ENCODE measurements at places on chromosomes 7 and 10.

GRCh38 chr7:111931016-111931517, 275.1 kb downstream of the DOCK4 start:
- no peaks in the 10 kb centered on the region for H3K36me3 ChIP-seq
- H3K27ac ChIP-seq, result no peak overlapping the region
- H3K27me3 ChIP-seq, result no peaks in the 10 kb centered on the region
- H3K4me1 ChIP-seq, result no peaks in the 10 kb centered on the region
- no peak overlapping the region for H3K4me3 ChIP-seq

GRCh38 chr10:100998183-100998990, 1.2 kb upstream of the LZTS2 start:
- H3K36me3 ChIP-seq, result peaks cover 14% of the 10 kb centered on the region
- H3K4me1 ChIP-seq, result peaks cover 41% of the 10 kb centered on the region
- H3K27me3 ChIP-seq, result no peaks in the 10 kb centered on the region
- peak overlapping the region; percentile 97 for H3K4me3 ChIP-seq

DNA sequence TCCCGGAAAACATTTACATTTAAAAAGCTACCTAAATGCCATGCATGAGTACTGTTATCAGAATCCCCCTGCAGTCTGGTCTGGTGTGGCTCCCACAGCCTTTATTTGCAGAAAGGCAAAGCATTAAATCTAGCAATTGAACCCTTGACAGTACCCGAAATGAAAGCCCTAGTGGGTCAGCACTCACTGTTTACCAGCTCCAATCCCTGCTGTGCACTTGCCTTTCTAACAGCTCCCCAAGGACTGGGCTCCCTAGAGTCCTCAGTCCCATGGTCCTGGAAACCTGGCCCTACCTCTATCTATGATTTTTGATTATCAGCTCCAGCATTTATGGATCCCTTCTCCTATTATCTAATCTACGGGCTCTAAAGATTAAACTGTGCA, 1.9 kb upstream of the MACC1 start:
- no peaks in the 10 kb centered on the region for H3K27me3 ChIP-seq
- no peaks in the 10 kb centered on the region for H3K36me3 ChIP-seq
- no peak overlapping the region for H3K4me3 ChIP-seq
- no peaks in the 10 kb centered on the region for H3K4me1 ChIP-seq

- H3K36me3 ChIP-seq, result no peaks in the 10 kb centered on the region
- no peak for DNase-seq
- no peaks in the 10 kb centered on the region for H3K27me3 ChIP-seq
- no peak overlapping the region for H3K4me3 ChIP-seq
Measured at GRCh38 chr7:94562525-94562924, 52.9 kb downstream of the CASD1 start.

DNA sequence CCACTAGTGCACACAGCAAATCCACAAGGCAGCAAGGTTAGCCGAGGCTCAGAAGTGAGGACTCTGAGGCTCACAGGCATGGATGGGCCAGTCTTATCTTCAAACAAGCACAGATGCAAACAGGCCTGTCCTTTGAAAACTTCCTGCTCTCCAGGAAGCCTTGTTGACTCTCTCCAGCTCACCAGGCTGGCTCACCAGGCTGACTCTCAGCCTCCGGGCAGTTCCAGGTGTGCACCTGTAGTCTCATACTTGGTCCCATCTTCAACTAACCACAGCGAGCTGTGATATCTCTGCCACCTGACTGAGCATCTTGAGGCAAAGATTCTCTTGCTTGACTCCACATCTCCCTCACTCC, 173.9 kb upstream of the ZMIZ1 start:
- H3K4me3 ChIP-seq, result no peak overlapping the region
- no peaks in the 10 kb centered on the region for H3K36me3 ChIP-seq
- DNase-seq, result no peak

- H3K27me3 ChIP-seq, result no peaks in the 10 kb centered on the region
- no peak for DNase-seq
- peaks cover 18% of the 10 kb centered on the region for H3K4me1 ChIP-seq
- no peak overlapping the region for H3K27ac ChIP-seq
- peak overlapping the region; percentile 65 for H3K4me3 ChIP-seq
- H3K36me3 ChIP-seq, result no peaks in the 10 kb centered on the region
Measured at GRCh38 chr7:75639071-75639885, 99.5 kb downstream of the HIP1 start.

DNA sequence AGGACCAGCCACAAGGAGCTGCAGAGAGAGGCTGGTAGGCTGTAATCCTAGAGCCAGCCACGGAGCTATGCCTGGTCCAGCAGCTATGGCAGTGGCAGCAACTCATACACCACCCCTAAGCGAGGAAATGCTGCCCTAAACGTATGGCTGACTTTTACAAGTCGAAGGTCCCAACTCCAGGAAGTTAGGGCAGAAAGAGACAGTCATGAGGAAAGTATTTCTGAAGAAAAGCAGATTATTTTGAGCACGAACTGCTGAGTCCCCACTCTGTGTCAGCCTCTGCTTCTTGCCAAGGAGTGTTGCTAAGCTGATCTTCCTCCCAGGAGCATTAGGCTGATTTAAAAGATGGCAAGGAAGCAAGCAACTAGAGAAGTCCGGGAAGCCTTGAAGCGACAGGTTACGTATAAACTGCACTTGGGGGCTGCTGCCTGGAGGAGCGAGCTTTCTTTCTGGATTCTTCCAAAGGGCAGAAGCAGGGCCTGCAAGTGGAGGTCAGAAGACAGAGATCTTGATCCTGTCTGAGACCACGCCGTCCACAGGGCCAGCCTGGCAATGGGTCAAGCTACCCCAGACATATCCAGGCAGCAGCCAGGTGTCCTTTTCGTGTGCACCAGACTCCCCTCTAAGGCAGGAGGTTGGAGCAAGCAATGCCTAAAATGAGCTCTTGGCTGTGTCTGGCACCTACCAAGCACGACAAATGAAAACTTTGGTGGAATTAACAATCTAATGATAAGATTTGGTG, 39.4 kb downstream of the PLXNA4 start:
- no peaks in the 10 kb centered on the region for H3K27me3 ChIP-seq
- no peaks in the 10 kb centered on the region for H3K36me3 ChIP-seq
- no peaks in the 10 kb centered on the region for H3K4me1 ChIP-seq
- H3K4me3 ChIP-seq, result no peak overlapping the region
- H3K27ac ChIP-seq, result no peak overlapping the region
- DNase-seq, result no peak

GRCh38 chr7:158825628-158826289, 3.5 kb downstream of the ESYT2 start:
- H3K36me3 ChIP-seq, result peaks cover 12% of the 10 kb centered on the region
- H3K4me3 ChIP-seq, result no peak overlapping the region
- peaks cover 58% of the 10 kb centered on the region for H3K4me1 ChIP-seq
- H3K27me3 ChIP-seq, result no peaks in the 10 kb centered on the region

GRCh38 chr7:64098-64915, 128.1 kb upstream of the FAM20C start:
- H3K27ac ChIP-seq, result no peak overlapping the region
- H3K36me3 ChIP-seq, result no peaks in the 10 kb centered on the region
- DNase-seq, result no peak

DNA sequence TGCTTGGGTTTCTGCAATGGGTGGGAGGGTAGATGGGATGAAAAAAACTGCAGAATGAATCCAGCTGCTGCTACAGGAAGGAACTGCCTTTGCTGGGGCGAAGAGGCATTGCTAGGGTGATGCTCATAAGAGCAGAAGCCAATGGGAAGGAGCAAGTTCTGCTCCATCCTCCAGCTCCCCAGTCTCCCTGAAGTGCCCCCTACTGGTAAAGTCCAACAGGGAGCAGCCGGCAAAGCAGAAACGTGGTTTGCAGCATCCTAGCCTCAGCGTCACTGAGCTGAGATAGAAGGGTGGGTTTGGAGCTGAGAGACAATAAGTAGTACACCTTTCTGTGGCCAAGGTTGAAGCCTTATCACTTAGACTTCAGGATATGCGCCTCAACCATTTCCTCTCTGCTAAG, 220.5 kb downstream of the CCSER2 start:
- no peak overlapping the region for H3K4me3 ChIP-seq
- H3K27ac ChIP-seq, result no peak overlapping the region
- peaks cover 5% of the 10 kb centered on the region for H3K27me3 ChIP-seq
- H3K4me1 ChIP-seq, result no peaks in the 10 kb centered on the region

GRCh38 chr7:154427533-154427932, 375.3 kb downstream of the DPP6 start:
- no peaks in the 10 kb centered on the region for H3K36me3 ChIP-seq
- no peak overlapping the region for H3K27ac ChIP-seq
- no peak for DNase-seq
- no peak overlapping the region for H3K4me3 ChIP-seq
- H3K27me3 ChIP-seq, result no peaks in the 10 kb centered on the region

GRCh38 chr10:28948046-28948445, 270.7 kb downstream of the BAMBI start:
- H3K27ac ChIP-seq, result no peak overlapping the region
- no peaks in the 10 kb centered on the region for H3K4me1 ChIP-seq
- DNase-seq, result no peak
- peaks cover 3% of the 10 kb centered on the region for H3K27me3 ChIP-seq

GRCh38 chr7:34362621-34363020, 295.4 kb upstream of the NPSR1 start:
- no peaks in the 10 kb centered on the region for H3K4me1 ChIP-seq
- no peak overlapping the region for H3K27ac ChIP-seq
- no peaks in the 10 kb centered on the region for H3K36me3 ChIP-seq
- DNase-seq, result no peak
- no peaks in the 10 kb centered on the region for H3K27me3 ChIP-seq
- H3K4me3 ChIP-seq, result no peak overlapping the region

DNA sequence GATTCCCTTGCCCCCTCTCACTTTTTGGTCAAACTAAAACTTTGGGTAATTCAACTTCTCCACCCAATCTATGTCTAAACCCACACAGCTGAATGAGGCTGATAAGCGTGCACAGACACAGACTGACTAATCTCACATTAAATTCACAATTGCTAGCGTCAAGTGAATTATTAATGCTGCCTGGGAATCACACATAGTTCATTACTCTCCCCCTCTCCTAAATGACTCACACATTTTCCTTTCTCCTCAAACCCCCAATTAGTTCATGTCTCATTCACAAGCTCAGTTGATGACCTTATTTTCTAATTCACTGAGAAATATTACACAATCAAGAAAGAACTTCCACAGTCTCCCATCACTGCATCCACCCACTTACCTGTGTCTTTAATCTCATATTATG, 14.5 kb downstream of the KLF14 start:
- H3K4me3 ChIP-seq, result no peak overlapping the region
- H3K4me1 ChIP-seq, result no peaks in the 10 kb centered on the region
- no peak for DNase-seq
- no peaks in the 10 kb centered on the region for H3K36me3 ChIP-seq
- H3K27me3 ChIP-seq, result peaks cover 39% of the 10 kb centered on the region

- no peaks in the 10 kb centered on the region for H3K36me3 ChIP-seq
- no peaks in the 10 kb centered on the region for H3K27me3 ChIP-seq
- peaks cover 9% of the 10 kb centered on the region for H3K4me1 ChIP-seq
- H3K27ac ChIP-seq, result no peak overlapping the region
- DNase-seq, result no peak
Measured at GRCh38 chr7:70355198-70356020, 757.1 kb downstream of the AUTS2 start.

DNA sequence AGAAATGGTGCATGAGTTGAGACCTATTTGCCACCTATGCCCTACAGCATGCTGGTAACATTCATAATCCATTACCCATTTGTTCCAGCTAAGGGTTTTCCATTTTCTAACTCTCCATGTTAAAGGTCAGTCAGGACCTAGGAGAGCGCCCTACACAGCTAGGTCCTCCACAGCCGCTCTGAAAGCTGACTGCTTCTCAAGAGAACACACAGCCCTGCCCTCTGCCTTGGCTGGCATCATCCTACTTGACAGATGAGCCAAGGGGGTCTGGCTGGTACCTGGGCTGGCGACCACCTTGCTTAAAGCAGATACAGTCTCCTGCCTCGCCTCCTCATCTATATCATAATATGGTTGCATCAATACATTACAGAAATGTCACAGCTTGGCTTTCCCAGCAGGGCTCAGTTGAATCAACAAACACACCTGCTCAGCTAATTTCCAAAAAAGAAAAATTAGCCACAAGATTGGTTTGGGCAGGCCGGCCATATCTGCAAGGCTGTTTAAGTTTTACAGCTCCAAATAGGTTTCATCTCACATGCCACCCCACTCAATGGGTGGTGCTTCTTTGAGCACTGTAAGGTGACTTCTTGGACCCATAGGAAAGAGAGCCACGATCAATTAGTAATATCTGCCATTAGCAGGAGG, 17.3 kb downstream of the TLL2 start:
- no peaks in the 10 kb centered on the region for H3K4me1 ChIP-seq
- no peaks in the 10 kb centered on the region for H3K27me3 ChIP-seq
- H3K27ac ChIP-seq, result no peak overlapping the region

Data from CD4-positive, alpha-beta T cell (primary cell).